ENCODE measurements at places on chromosomes 16 and 17.

- DNase-seq: no peak
These were observed 2.5 kb upstream of the PRR29 start for GRCh38 chr17:63995626-63996025.

DNA sequence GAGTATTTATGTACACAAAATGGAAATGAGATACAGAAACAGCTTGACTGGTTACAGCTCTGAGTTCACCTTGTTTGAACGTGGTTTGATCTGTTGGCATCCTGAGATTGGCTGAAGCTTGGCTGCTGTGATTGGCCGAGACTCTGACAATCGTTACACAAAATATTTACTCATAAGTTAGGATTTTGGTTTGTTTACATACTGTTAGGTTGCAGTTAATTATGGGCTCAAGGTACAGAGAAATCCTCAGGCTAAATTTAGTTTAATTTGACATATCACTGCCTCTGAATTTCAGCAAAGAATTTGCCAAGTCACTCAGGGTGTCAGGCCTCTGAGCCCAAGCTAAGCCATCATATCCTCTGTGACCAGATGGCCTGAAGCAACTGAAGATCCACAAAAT lies 227.3 kb downstream of the COPRS start:
- DNase-seq: no peak

DNA sequence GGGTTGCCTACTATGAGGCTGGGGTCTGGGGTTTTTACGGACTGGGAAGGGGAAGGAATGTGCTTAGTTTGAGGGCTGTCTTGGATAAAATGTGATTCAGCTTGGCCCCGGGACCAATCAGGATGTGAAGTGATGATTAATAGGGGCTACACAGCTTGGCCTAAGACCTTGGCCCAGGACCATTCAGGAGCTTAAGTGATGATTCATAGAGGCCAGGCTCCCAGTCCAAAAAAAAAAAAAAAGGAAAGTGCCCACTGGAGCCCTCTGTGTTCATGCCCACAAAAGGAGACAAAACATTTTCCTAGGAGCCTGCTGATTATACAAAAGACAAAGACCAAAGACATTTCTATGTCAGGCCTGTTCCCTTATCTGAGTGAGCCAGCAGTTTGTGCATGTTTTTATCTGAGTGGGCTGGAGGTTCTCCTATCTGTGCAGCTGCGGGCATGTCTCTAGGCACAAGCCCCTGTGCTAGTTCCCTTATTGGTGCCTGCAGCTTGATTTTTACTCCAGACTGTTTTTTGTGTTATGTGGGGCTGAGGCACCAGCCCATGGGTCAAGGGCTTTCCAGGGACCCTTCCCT lies 898.2 kb upstream of the GOT2 start:
- DNase-seq: no peak

- no peak for DNase-seq
These were observed 780.8 kb upstream of the CDH8 start for GRCh38 chr16:62816971-62817519.

DNA sequence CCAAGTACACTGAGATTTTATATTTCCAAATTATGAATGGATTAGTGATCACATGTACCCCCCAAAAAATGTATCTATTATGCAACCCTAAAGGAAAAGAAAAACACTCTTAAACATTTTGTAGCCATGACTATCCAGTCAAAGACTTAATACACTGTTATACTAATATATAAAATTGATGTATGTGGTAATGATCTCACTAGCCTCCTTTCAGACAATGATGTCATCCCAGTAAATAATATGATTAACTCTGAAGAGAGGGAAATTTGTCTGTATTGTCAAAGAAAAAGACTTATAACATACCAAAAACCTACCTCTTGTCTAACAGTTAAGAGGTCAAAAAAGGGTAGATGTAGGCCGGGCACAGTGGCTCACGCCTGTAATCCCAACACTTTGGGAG lies 80.7 kb downstream of the USP32 start:
- DNase-seq: no peak

GRCh38 chr16:66878067-66878466 lies 2.2 kb upstream of the PDP2 start:
- no peak for DNase-seq

DNA sequence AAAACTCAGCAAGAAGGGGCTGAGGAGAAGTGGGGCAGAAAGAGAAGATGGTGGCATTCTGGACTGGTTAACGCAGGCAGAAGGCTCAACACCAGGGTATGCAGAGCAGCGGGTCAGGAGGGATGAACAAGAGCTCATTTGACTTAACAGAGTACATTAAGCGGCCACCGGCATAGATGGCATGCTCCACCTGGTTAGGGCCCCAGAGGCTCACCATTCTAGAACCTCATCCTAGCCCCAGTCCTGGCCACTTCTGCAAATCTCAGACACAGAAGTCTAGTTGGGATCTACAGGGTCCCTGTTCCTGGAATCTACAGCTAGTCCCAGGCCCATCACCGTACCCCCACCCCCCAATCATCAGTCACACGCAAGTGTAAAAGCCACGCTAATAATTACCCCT lies 1.7 kb upstream of the MYO1C start:
- no peak for DNase-seq

DNA sequence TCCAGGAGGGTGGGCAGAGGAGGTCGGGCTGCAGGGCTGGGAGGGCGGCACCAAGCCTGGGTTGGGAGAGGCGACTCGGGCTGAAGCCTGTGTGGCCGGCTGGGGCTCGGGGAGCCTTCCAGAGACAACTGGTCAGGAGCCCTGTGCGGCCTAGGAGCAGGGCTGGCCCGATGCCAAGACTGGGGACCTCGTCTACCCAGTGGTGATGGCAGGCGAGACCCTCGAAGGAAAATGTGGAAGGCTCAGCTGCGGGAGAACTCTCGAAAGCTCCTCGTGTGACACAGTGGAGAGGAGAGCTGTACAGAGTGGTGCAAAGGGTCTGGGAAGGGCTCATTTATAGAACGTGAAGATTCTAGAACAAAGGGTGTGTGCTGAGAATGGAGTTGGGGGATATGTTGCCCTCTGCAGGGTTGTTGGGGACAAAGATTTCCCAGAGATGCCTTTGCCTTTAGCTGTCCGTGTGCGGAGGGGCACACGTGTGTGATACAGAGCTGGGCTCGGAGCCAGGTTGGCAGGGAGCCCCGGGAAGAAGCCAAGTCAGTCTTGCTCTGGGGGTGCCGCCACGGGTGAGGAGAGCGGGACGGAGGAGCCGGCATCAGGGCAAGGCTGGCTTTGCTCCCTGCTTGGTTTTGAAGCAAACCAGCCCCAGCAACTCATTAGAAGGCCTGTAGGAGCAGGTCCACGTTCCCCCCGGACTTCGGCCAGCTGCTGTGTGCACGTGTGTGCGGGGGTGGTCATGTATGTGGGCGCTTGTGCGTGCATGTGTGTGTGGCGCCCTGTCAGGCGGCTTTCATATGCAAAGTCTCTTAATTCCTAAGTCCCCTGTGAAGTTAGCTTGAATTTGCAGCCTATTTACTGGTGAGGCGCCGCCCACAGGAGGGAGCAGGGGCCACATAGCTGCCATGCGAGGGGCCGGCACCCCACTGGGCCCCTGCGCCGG lies 132.4 kb upstream of the CHMP6 start:
- DNase-seq: no peak

Measured in stimulated activated naive CD4-positive, alpha-beta T cell (primary cell).